Stimulated activated CD4-positive, alpha-beta T cell treated with anti-CD3 and anti-CD28 coated beads, Interleukin-15, amount 100 ng/mL, for 1 hour (primary cell): ENCODE measurements at places on chromosomes 7 and 10.

GRCh38 chr7:48274662-48275061 lies 103.4 kb downstream of the ABCA13 start:
- DNase-seq = no peak

DNA sequence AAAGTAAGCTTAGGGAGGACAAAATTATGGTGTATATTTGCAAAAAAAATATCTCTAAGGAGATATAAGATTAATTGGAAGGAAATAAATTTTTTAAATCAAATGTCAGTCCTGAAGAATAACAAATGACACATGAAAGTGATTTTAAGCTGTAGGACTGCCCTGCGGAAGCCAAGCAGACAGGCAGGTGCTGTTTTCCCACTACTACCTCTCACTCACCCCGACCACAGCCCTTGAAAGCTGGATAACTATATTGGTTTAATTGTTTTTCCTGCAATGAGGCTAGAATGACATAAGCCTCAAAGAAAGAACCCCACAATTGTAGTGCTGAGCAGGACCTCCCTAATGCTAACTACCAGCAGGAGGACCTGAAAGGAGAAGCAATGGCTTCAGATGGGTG lies 68.6 kb upstream of the VIPR2 start:
- no peak for DNase-seq

GRCh38 chr10:35913628-35914027 lies 271.5 kb upstream of the FZD8 start:
- no peak for DNase-seq

DNA sequence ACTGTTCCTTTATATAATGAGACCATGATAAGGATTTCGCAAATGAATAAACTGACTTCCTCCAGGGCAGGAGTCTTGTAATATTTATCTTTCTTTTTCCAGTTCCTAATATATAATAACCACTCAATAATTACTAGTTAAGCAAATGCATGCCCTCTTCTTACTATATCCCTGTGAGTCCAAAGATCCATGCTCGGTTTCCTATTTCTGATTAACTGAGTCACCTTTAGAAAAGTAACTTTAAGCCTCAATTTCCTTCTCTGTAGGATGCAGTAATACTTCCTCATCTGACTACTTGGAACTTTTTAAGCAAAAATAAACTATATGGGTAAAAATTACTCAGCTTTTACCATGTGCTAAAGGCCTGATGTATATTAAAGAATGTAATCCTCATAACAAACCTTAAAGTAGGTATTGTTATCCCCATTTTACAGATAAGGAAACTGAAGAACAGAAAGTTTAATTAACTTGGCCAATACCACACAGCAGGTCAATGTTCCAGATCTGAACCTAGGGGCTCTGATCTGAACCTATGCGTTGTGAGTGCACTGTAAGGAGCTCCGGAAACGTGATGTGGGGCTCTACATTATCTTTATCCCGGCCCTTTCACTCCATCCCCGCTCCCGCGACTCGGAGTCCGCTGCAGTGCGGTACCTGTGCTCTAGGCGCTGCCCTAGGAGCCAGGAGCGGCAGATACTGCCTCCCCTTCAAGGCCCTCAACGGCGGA lies 458 bp downstream of the COX15 start:
- DNase-seq = no peak

- DNase-seq = no peak
Observed at GRCh38 chr7:45968856-45969541, 47.9 kb upstream of the IGFBP3 start.

DNA sequence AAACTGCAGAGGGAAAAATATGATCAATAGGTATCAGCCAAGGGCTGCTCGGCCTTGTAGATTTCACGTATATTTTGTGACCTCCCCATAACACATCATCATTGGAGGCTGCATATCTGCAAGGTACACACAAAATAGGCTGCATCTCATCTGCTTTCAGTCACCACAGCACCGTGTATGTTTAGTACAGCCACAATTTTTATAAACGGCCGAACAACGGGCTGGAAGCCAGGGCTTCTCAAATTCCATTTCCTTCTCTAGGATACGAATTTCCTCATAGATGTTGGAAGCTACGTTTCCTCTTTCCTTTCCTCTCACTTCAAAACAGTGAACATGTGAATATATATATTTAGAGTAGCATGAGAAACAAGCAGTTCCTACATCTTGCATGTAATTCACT lies 20.2 kb upstream of the FOXK1 start:
- no peak for DNase-seq
